Right lung (tissue), 10 donors: ENCODE measurements at places on chromosomes 16 and 17. TPM values are rescaled to one million over a fixed set of nuclear protein-coding genes. Genes with fewer than 3 reads are reported as not detected.

Gene IRX5
- polyA plus RNA-seq: 36.7 TPM

Gene MIEF2
- 12.9 TPM for polyA plus RNA-seq

Gene AKAP10
- polyA plus RNA-seq: 34.2 TPM

Gene MRPS7
- polyA plus RNA-seq: 64.6 TPM

Gene KRT33B
- polyA plus RNA-seq: not detected

Gene RBFOX1
- polyA plus RNA-seq: 0.49 TPM

Gene ITGAD
- polyA plus RNA-seq: 0.03 TPM

Gene ACSM3
- 49.6 TPM for polyA plus RNA-seq

Gene HSPB9
- 0.52 TPM for polyA plus RNA-seq

Gene GP2
- not detected for polyA plus RNA-seq

Gene SCGB1C2
- polyA plus RNA-seq: not detected

Gene FA2H
- polyA plus RNA-seq: 3.6 TPM

Gene NUBP2
- 40.8 TPM for polyA plus RNA-seq

Gene CLEC3A
- polyA plus RNA-seq: not detected

Gene MYH1
- polyA plus RNA-seq: not detected

Gene DPEP2
- 3.0 TPM for polyA plus RNA-seq

Gene BAHCC1
- 23.8 TPM for polyA plus RNA-seq

Gene C16orf74
- polyA plus RNA-seq: 21.9 TPM

Gene POLR2A
- 84.9 TPM for polyA plus RNA-seq

Gene SLC22A31
- polyA plus RNA-seq: 3.1 TPM

Gene HOXB8
- polyA plus RNA-seq: 0.33 TPM

Gene OTOP3
- not detected for polyA plus RNA-seq

Gene CMTM3
- polyA plus RNA-seq: 83.7 TPM

Gene ASGR2
- 0.72 TPM for polyA plus RNA-seq

Gene HEATR9
- polyA plus RNA-seq: 0.28 TPM

Gene TNK1
- polyA plus RNA-seq: 5.7 TPM

Gene B9D1
- polyA plus RNA-seq: 24.1 TPM

Gene KRTAP2-2
- not detected for polyA plus RNA-seq

Gene SHISA9
- 0.07 TPM for polyA plus RNA-seq

Gene SRR
- polyA plus RNA-seq: 21.0 TPM

Gene KRTAP3-1
- polyA plus RNA-seq: not detected

Gene KCNH6
- 0.59 TPM for polyA plus RNA-seq

Gene C17orf113
- 3.6 TPM for polyA plus RNA-seq

Gene PLA2G10
- 0.52 TPM for polyA plus RNA-seq

Gene EPOP
- polyA plus RNA-seq: 1.9 TPM

Gene COX6A2
- 0.56 TPM for polyA plus RNA-seq

Gene TEKT1
- 11.3 TPM for polyA plus RNA-seq

Gene C17orf107
- polyA plus RNA-seq: 0.52 TPM

Gene MATCAP1
- polyA plus RNA-seq: 64.6 TPM

Gene MYH8
- polyA plus RNA-seq: 4.3 TPM

Gene JPH3
- polyA plus RNA-seq: 1.3 TPM

Gene RAB37
- 11.3 TPM for polyA plus RNA-seq

Gene GRIN2C
- polyA plus RNA-seq: 0.38 TPM

Gene LLGL2
- 67.0 TPM for polyA plus RNA-seq

Gene CFAP52
- polyA plus RNA-seq: 2.7 TPM

Gene NEUROD2
- polyA plus RNA-seq: not detected

Gene NPIPB4
- polyA plus RNA-seq: 171 TPM

Gene CRHR1
- not detected for polyA plus RNA-seq

Gene MYLK3
- 0.99 TPM for polyA plus RNA-seq

Gene SLC6A2
- 0.22 TPM for polyA plus RNA-seq

Gene CCL7
- not detected for polyA plus RNA-seq

Gene GLYR1
- 110 TPM for polyA plus RNA-seq

Gene NOG
- 1.0 TPM for polyA plus RNA-seq

Gene CCL11
- 0.27 TPM for polyA plus RNA-seq
